ENCODE measurements at places on chromosomes 11 and 22. TPM values are rescaled to one million over a fixed set of nuclear protein-coding genes. Genes with fewer than 3 reads are reported as not detected.

TENM4 gene
- 8.8 TPM for total RNA-seq

IGLL1 gene
- not detected for total RNA-seq

SPDYC gene
- not detected for total RNA-seq

SERHL2 gene
- total RNA-seq, result 2.1 TPM

MMP12 gene
- not detected for total RNA-seq

SCGB1C1 gene
- total RNA-seq, result not detected

GNG3 gene
- 6.4 TPM for total RNA-seq

SLC6A5 gene
- total RNA-seq, result not detected

ALDH3B1 gene
- total RNA-seq, result 0.32 TPM

P2RY2 gene
- total RNA-seq, result 1.2 TPM

KRTAP5-11 gene
- total RNA-seq, result not detected

C1QTNF6 gene
- total RNA-seq, result 4.6 TPM

DNA sequence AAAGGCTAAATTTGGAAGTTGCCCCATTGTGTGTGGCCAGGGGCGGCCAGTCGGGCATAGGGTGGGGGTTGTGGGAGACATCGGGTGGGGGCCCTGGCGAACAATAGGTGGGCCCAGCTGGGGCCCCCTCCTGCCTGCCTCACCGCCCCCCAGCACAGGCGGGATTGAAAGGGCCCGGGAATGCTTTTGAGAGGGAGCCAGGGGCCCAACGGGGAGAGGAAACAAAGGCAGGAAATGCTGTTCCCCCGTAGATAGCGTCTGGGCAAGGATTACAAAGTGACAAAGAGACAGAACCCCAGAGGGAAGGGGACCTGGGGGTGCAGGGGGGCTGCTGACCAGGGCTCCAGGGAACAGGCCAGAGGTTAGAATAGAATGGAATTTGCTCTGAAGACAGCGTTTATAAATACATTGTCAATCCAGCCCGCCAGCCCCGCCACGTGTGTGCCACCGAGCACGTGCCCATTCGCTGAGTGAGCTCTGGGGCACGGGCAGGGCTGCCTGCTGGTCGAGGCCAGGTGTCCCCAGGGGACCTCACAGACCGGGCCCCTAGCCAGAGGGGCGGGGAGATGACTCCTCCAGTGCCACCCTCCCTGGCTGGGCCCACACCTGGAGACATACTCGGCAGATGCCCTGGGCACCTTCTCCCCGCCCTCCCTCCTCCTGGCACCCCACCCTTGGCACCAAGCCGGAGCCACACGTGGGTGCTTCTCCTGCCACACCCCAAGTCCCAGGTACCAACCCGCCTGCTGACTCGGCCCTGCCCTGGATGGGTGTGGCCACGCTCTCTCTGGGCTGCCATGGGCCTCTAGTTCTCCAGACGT is 9.7 kb downstream of the PDGFB start:
- no peak for DNase-seq

DNA sequence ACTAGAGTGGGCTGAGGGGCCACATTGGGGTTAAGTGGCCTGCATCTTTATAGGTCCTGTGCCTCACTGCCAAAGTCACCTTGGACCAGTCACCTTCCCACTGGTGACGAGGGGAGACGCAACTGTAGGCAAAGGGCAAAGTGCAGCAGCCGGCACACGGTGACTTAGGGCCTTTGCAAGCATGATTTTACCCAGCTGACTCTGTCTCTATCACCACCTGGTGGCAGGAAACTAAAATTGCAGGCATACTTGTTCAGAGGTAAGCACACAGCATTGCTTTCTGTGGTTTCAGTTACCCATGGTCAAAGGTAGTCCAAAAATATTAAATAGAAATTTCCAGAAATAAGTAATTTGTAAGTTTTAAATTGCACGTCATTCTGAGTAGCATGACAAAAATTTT is 1164.4 kb downstream of the BRD1 start:
- DNase-seq, result no peak

GRCh38 chr22:22789922-22790845 is 97.4 kb upstream of the IGLL5 start:
- DNase-seq, result peak; percentile 19

DNA sequence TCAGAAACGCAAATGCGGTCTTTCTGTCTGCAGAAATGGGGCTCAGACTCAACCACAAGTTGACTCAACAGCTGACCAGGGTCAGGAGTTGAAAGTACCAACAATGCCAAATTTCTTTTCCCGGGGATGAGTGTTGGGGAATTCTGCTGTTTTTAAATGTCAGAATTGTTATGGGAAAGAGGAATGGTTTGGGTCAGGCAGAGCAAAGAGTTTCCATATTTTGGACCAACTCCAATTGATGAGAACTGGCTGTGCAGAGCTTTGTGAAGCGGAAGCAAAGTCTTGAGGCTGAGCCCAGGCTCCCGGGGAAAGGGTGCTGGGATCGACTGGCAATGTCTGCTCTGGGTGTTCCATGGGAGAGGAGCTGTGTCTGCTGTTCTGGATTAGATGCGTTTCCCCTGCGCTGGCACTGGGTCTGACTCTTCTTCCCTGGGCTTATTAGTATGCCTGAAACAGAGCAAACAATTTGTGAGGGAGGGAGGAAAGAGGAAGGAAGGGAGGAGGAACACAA is 36.2 kb downstream of the TXN2 start:
- DNase-seq, result no peak

- DNase-seq, result no peak
These were observed 2249.5 kb downstream of the LRRC4C start for GRCh38 chr11:39209981-39210380.

DNA sequence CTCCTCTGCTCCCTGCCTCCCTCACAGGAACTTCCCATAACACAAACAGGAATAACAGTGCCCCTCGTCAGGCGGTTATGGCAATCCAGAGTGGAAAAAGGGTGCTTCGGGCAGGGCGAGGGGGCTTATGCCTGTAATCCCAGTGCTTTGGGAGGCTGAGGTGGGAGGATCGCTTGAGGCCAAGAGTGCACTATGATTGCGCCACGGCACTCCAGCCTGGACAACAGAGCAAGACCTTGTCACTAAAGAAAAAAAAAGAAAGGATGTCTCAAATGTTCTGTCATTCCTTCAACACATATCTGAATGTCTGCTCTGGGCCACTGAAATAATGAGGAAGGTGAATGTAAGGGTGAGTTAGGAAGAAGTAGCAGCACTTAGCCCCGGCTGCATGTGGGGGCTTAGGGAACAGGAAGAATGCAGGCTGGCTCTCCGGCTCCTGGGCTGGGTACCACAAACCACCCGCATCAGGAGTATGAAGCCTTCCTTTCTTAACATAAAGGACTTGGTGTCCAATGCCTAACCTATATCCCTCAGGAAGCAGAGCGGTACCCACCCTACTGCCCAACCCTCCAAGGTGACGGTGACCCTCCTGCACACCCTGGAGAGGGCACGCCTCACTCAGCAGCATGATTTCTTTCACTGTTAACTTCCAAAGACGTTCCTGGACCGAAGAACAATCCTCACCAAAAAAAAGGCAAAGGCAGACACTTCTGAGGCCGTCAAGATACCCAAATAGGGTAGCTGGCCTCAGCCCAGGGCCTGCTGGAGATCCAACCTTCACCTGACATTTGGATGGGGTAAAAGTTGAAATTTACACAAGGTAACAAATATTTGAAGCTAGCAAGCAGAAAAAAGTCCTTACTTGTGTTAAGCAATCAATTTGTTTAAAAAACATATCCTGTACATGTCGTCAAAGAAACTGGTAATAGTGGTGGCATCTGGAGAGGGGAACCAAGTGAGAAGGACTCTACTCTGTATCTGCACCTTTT is 3.8 kb downstream of the CPT1A start:
- no peak for DNase-seq

GRCh38 chr22:37681556-37682049 is 4.5 kb upstream of the NOL12 start:
- DNase-seq, result peak; percentile 88

- DNase-seq, result no peak
These were observed 59.8 kb downstream of the SC5D start for GRCh38 chr11:121352251-121352891.

DNA sequence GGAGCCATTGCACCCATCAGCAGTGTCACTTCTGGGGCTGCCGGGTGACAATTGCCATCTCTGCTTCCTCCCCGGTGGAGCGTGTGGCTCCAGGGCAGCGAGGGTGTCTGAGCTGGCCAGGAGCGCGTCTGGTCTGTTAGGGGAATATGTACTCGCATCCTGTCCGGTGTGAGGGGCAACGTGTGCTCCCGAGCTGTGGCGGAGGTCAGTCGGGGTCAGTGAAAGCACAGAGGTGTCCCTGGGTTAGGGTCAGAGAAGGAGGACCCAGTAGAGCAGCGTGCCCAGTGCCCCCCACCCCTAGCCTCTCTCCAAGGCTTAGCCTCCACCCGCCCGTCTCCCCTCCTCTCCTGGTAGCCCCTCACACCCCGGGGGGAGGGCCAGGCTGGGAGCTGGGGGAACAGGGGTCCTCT is 1.5 kb downstream of the CLCF1 start:
- DNase-seq, result peak; percentile 70

GRCh38 chr11:63551091-63551888 is 11.9 kb downstream of the PLAAT2 start:
- no peak for DNase-seq

DNA sequence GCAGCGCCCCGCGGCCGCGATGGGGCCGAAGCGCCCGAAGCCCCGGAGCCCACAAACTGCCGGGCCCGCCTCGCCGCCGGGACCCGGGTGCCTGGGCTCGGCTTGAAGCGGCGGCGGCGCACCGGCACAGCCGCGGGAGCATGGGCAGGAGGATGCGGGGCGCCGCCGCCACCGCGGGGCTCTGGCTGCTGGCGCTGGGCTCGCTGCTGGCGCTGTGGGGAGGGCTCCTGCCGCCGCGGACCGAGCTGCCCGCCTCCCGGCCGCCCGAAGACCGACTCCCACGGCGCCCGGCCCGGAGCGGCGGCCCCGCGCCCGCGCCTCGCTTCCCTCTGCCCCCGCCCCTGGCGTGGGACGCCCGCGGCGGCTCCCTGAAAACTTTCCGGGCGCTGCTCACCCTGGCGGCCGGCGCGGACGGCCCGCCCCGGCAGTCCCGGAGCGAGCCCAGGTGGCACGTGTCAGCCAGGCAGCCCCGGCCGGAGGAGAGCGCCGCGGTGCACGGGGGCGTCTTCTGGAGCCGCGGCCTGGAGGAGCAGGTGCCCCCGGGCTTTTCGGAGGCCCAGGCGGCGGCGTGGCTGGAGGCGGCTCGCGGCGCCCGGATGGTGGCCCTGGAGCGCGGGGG is 346 bp downstream of the FJX1 start:
- DNase-seq, result no peak

DNA sequence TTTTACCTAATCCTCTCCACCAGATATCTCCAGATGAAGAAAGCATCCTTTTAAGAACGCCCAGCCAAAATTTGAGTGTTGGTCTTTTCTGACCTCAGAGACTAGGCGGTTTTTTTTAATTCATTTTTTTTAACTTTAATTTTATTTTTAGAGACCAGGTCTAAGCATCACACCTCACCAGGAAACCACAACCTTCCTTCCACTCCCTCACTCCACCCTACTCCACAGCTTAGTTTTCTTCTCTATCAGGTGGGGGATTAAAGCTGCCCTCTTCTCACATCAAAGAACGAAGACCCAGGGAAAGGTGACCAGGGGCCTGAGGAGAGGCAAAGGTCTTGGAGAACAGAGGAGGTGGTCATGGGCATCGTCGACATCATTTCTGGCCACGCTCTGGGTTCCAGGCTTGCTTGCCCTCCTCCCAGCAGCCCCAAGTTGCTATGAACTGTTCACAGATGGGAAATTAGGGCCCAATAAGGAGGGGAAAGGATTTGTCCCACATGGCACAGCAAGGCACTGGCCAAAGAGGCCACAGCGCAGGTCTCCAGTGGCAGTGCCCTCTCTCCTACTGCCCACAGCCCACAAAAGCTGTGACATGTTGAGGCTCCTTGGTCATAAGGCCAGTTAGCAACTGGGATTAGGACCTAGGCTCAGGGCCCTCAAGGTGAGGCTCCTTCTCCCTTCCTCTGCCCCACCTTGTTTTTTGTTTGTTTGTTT is 1.4 kb upstream of the PEX16 start:
- DNase-seq, result no peak

- no peak for DNase-seq
These were observed 22.2 kb downstream of the TSPAN4 start for GRCh38 chr11:864898-865297.

DNA sequence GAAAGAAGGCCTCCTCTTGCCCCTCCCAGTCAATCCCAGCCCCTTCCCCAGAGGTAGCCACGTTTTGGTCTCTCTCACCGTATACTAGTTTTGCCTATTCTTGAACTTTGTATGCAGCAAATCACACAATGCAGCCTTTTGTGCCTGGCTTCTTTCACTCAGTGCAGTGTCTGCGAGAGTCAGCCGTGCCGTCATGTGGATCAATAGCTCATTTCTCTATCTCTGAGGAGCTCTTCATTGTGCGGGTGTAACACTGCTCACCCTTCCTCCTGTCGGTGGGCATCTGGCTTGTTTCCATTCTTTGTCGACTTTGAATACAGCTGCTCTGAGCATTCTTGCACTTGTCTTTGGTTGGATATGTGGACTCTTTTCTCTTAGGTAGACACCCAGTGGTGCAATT is 146.5 kb downstream of the CACNA1I start:
- DNase-seq, result no peak

DNA sequence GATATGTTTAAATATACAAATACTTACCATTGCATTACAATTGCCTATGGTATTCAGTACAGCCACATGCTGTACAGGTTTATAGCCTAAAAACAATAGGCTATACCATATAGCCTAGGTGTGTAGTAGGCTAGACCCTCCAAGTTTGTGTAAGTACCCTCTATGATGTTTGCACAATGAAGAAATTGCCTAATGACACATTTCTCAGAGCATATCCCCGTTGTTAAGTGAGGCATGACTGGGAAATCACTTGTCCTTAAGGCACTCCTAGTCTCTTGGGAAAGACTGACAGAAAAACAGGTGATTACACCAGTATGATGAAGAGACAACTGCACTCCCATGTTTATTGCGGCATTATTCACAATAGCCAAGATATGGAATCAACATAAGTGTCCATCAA is 187.2 kb downstream of the SPON1 start:
- DNase-seq, result no peak

- no peak for DNase-seq
These were observed 19.4 kb upstream of the CTSD start for GRCh38 chr11:1782831-1783724.

GRCh38 chr11:132914600-132914999 is 617.7 kb downstream of the OPCML start:
- no peak for DNase-seq

- no peak for DNase-seq
These were observed 30.1 kb downstream of the CERK start for GRCh38 chr22:46707827-46708570.

- no peak for DNase-seq
These were observed 848 bp upstream of the PTPRCAP start for GRCh38 chr11:67438158-67438902.
